ENCODE measurements at places on chromosomes 2 and 18.

DNA sequence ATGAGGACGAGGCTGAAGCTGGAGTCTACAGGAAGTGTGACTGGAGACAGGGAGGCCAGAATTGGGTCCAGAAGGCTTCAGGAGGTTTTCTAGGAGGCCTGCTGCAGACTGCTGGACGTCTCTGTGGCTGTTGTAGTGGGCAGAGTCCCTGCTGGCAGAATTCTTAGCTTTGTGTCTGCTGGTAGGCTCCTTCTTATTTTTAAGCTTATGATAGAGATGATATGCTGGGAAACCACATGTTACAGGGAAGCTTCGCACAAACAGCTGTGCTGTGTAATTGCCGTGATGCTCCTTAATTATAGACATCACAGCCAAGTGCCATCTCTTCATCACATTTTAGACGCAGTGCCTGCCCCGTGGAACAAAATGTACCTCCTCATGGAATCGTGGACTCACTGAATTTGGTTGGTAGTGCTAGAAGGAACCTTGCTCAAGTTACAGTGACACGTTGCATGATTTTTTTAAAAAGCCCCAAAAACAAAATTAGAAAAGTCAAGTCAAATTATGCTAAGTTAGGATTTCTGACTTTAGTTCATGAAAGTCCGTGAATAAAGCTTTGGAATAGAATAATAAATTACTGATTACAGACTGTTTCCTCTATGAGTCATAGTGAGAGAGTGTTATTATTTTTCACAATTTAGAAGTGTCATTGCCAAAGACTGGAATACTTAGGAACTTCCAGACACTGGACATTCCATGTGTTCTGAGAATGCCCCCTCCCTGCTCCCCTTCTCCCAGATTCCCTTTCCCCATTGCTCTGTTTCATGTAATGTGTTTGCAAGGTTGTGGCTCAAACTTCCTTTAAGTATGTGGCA is 144.1 kb downstream of the FHOD3 start:
- no peak for DNase-seq

GRCh38 chr2:38653380-38653714 is 12.6 kb upstream of the GALM start:
- no peak for DNase-seq

DNA sequence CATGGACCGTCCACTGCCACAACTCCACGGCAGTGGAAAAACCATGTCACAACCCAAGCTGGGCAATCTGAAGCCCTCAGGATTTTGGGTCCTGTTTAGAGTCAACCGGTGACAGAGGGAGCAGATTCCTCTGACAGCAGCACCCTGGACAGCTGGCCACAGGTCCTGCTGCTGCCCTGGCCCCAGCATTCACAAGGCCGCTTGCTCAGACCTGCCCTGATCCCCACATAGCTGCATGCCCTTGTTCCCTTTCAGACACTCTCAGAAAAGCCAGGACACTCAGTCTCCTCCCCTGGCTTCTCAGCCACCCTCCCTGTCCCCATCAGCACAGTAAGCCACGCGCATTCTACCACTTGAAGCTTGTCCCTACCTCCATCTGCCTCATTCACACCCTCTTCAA is 1.6 kb downstream of the COPS9 start:
- DNase-seq, result no peak

GRCh38 chr2:191711621-191712020 is 33.7 kb downstream of the NABP1 start:
- no peak for DNase-seq

- DNase-seq, result peak; percentile 9
Observed at GRCh38 chr2:16546128-16546754, 119.4 kb downstream of the CYRIA start.
